ENCODE measurements at places on chromosomes 2 and 18. TPM values are rescaled to one million over a fixed set of nuclear protein-coding genes. Genes with fewer than 3 reads are reported as not detected.

GRCh38 chr2:46193356-46193755, 103.9 kb upstream of the EPAS1 start:
- no peak for DNase-seq

The REG1B gene
- not detected for total RNA-seq

DNA sequence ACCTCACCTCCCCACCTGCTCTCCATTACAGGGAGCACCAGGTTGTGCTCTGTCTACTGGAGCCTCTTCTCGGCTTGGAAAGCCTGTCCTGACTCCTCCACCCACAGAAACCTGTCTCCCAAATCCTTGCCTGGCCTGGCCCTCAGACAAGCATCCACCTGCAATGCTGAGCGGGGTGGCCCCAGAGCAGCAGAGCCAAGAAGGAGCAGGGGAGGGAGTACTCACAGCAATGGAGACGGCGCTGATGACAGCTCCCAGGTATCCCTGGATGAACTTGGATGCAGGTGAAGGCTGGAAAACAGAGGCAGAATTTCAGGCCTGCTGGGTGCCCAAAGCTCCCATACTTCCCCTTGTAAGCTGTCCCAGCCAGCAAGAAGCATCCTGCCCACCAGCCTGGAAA, 72.8 kb downstream of the SFXN5 start:
- DNase-seq: peak; percentile 1

The DSC2 gene
- total RNA-seq: 59.6 TPM

DNA sequence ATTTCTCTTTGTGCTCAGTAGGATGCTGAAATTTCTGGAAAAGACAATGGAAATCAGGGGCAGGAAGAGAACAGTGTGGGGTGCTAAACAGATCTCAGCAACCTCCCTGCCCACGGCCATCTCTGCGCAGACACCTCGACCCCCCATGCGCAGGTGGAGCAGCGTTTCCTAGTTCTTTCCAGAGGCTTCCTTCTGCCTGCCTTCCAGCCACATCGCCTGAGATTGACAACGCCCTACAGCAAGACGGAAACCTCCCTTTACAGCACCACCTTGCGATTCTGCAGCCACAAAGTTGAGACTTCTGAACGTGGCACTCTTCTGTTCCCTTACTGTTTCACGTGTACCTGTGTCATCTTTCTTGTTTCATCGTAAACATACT, 31.4 kb upstream of the CASP8 start:
- no peak for DNase-seq

DNA sequence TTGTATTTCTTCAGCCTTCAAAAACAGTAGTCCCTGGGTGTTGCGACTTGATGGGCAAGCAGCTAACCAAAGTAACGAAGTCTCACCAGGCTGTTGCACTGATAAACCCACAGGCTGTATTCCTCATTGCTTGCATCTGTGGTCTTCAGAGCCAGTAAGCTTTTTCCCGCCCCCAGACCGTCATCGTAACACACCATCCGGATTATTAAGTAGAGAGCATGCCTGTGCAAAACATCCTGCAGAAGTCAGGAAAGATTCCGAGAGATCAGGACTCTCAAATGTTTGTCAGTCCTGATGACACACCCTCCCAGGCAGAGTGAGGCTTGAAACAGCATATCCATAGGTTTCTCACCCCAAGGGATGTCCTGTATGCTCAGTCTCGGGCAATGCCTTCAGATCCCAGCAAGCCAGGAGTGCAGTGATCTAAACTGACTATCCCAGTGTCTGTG, 15.9 kb downstream of the ITGB1BP1 start:
- DNase-seq: no peak

DNA sequence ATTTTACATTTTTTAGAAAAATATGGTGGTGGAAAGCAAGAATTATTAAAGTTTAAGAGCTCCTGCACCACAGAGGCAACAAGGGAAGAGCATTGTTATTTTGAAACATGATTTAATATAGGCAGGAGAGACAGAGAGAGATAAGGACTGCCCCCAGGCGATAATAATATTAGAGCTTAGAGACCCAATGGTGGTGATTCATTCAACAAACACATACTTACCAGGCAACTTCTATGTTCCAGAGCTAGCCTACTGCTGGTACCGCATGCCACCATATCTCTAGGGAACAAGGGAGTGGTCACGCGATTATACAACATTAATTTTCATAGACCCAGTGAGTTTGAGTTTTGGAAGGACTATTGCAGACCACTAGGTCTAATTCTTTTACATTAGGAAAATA, 327.8 kb upstream of the SOX11 start:
- DNase-seq: no peak

The REG3G gene
- not detected for total RNA-seq

The TXNDC2 gene
- total RNA-seq: not detected

The TCF23 gene
- not detected for total RNA-seq

The KCNS3 gene
- total RNA-seq: 5.1 TPM

GRCh38 chr2:85999061-85999831, 106.4 kb downstream of the POLR1A start:
- peak; percentile 33 for DNase-seq

DNA sequence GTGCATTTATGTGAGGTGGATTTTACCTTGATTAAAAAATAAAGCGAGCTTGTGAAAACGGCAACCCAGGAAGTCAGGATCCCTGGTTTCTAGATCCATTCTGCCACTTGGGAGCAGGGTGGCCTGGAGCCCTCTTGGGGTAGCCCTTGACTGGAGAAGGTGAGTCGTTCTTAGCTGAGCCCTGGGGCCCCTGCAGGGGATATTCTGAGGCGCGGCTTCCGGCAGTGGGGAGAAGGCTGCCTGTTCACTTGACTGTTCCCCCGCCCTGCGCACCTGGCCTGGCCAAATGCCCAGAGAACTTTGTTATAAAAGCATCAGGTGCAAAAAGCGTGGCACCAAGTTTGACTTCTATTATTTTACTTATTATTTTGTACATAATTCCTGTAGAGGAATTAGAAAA, 221.9 kb downstream of the DYSF start:
- DNase-seq: no peak

DNA sequence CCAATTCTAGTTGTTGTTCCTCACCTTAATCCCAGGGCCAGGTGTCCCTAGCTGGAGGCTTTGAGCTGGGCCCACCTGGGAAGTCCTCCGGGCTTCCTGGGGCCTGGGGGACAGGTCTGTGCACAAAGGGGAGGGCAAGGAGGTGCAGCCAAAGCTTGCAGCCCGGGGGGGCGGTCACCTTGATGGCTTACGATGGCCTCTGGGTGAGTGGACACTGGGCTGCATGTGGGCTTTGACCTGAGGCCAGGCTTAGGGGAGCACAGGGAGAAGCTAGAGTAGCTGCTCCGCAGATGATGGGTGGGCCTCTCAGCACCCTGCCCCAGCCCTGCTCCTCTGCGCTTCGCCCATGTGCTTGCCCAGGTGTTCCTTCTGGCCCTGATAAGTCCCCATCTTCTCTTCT, 41.8 kb upstream of the HAAO start:
- no peak for DNase-seq

- DNase-seq: no peak
These were observed 20.5 kb upstream of the SLC35F5 start for GRCh38 chr2:113776949-113777348.

DNA sequence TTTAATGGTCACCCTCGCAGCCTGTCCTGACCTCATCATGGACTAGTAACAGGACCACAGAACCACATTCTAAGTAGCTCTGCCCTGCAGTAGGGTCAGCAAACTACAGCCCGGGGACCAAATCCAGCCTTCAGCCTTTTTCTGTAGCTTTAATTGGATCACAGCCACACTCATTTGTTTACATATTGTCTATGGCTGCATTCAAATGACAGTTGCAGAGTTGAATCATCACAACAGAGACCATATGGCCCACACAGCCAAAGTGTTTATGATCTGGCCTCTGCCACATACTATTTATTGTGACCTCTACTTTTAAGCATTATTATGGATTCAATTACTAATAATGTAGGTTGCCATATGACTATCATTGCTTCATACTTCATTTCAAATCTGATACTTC, 47.7 kb downstream of the MAP3K19 start:
- no peak for DNase-seq

- DNase-seq: no peak
These were observed 8.1 kb downstream of the STK17B start for GRCh38 chr2:196163285-196163684.

DNA sequence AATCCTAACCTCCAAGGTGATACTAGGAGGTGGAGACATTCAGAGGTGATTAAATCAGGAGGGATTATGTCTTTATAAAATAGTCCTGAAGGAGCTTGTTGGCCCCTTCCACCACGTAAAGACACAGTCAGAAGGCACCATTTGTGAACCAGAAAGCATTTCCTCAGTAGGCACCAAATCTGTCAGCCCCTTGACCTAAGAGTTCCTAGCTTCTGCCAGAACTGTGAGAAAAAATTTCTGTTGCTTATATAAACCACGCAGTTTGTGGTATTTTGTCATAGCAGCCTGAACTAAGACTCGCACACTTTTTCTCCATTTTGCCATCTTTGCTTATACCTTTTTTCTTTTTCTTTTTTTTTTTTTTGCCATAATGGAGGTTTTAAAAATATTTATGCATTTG, 18.6 kb upstream of the NARS1 start:
- no peak for DNase-seq

DNA sequence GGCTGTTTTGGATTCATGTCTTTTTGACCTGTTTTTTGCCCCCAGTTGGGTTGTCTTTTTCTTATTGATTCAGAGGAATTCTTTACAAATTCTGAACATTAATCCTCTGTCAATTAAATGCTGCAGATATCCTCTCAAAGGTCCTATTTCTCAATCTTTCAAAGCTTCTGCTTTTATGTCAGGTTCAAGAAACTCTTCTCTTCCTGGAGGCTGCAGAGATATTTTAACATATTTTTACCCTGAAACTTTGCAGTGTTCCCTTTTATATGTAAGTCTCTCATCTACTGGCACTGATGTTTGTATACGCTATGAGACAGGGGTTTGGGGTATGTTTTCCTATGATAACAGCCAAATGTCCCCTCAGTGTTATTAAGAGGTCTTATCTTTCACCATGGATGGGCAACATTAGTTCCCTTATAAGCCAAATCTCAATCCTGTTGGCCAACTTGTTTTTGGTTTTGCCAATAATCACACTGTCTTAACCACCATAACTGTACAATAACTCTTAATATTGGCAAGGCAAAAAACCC, 159.3 kb downstream of the HDAC4 start:
- no peak for DNase-seq

The SERPINB3 gene
- total RNA-seq: 0.17 TPM

- no peak for DNase-seq
These were observed 23.2 kb upstream of the CDKL4 start for GRCh38 chr2:39266916-39267434.

DNA sequence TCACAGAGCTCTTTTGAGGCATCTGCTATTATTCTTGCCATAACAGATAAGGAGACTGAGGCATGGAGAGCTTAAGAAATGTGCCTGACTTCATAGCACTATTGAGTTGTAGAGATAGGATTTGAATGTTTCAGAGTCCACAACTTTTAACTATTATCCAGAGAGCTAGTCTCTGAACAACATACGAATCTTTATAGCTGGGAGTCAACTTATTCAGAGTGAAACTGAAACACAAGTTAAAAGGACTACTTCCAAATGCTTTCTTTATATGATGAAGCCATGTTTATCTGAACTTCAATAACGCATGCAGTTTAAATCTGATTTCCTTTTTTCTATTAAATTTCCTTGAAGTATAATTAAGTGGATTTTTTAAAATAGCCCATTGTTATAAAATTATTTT, 268.8 kb downstream of the IKZF2 start:
- DNase-seq: no peak

DNA sequence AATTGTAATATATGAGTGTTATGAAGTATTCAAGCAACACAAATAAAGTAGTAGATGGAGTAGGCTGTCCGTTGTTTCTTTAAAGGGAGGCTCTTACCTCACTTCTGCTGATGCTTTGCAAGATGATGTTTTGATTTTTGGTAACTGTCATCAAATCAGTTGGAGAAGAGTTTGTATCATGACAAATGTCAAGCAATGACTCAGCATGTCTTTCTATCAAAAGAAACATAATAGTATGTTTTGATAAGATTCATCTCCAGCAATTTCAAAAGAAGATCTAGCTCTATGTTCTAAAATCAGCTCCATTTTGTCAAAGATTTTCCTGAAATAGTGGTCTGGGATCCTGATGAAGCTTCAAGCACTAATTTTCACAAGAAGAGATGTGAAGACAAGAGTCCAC, 25.6 kb downstream of the MAP3K19 start:
- no peak for DNase-seq

DNA sequence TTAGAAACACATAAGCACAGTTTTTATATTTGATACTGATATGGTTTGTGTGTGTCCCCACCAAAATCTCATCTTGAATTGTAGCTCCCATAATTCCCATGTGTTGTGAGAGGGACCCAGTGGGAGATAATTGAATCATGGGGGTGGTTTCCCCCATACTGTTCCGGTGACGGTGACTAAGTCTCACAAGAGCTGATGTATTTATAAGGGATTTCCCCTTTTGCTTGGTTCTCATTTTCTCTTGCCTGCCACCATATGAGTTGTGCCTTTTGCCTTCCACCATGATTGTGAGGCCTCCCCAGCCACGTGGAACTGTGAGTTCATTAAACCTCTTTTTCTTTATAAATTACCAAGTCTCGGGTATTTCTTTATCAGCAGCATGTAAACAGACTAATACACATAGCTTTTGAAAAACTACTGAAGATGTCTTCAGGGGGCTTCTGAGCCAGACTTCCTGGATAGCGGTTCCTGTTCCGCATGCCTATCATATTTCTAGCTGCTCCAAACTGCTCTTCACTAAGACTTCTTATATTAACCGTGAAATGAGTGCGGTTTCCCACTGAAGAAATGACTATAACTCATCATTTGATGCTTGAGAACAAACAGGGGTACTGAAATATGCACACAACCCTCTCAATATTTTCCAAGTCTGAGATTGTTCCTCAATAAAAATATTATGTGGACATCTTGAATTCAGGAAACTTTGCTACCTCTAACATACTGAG, 75.8 kb downstream of the SPHKAP start:
- DNase-seq: no peak

- DNase-seq: no peak
These were observed 24.5 kb upstream of the PEX13 start for GRCh38 chr2:60992985-60993392.

GRCh38 chr2:143545949-143546255, 416.7 kb downstream of the ARHGAP15 start:
- DNase-seq: no peak

GRCh38 chr2:31078579-31079105, 59.6 kb downstream of the GALNT14 start:
- DNase-seq: no peak

The ANKRD30B gene
- total RNA-seq: not detected

GRCh38 chr2:172863341-172863740, 127.7 kb downstream of the RAPGEF4 start:
- DNase-seq: no peak

DNA sequence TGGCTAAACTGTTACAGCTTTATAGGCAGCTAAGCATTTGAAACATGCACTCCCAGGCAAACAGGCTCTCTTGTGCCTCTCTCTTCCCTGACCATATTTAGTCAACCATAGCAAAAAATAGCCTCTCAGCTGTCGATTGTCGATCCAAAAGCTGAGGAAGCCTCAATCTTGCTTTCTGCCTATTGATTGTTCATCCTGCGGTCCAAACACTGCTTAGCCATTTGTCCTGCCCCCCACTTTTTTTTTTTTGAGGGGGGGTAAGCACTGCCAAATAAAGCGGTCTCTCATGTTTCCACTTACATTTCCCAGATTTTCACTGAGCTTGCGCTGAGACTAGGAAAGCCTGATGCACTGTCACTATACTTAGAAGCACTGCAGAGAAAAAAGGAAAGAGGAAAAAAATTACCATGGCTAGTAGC, 90.8 kb downstream of the MIB1 start:
- DNase-seq: peak; percentile 6

GRCh38 chr18:30358555-30358954, 684.0 kb downstream of the DSC3 start:
- no peak for DNase-seq
